Activated T-helper 17 cell treated with anti-CD3 and anti-CD28 coated beads, Interleukin-2, amount 50 U/mL, for 72 hours (primary cell): ENCODE measurements at places on chromosomes 11 and 22.

GRCh38 chr22:43377548-43377895 is 34.3 kb upstream of the MPPED1 start:
- ATAC-seq = no peak

DNA sequence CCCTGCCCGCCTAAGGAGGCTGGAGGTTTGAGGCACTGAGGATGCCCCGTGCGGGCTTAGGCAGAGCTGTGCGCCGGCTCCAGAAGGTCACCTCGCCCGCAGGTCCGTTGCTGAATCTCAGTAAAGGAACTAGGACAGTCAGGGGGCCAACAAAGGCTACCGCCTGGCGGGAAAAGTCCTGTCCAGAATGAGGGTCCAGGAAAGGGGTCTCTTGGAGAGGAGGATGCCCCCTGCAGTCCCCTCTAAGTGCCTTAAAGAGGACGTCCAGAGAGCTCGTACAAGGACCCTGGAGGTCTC is 548 bp downstream of the PVALB start:
- no peak for ATAC-seq

DNA sequence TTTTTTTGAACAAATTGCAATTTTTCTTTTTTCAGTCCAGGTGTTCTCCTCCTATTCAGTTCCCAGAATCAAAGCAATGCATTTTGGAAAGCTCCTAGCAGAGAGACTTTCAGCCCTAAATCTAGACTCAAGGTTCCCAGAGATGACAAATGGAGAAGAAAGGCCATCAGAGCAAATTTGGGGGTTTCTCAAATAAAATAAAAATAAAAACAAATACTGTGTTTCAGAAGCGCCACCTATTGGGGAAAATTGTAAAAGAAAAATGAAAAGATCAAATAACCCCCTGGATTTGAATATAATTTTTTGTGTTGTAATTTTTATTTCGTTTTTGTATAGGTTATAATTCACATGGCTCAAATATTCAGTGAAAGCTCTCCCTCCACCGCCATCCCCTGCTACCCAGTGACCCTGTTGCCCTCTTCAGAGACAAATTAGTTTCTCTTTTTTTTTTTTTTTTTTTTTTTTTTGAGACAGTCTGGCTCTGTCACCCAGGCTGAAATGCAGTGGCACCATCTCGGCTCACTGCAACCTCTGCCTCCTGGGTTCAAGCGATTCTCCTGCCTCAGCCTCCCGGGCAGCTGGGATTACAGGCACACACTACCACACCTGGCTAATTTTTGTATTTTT is 6.2 kb upstream of the UBE4A start:
- no peak for ATAC-seq

DNA sequence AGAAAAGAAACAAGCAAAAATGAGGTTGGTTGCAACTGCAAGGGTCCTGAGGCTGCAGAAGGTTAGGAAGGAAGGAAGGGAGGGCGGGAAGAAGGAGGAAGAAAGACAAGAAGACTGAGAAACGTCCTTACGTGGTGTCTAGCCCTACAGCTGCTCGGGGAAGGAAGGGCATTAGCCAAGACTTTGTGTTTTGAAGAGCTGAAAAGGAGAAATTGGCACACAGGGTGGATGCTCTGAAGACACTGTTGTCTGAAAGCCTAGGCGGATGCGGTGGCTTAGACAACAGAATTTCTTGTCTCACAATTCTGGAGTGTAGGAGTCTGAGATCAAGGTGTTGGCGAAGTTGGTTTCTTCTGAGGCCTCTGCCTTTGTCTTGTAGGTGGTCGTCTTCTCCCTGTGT is 60.7 kb downstream of the MCM5 start:
- no peak for ATAC-seq

- peak; percentile 89 for ATAC-seq
Measured at GRCh38 chr11:57288771-57289579, 35.8 kb downstream of the TNKS1BP1 start.

DNA sequence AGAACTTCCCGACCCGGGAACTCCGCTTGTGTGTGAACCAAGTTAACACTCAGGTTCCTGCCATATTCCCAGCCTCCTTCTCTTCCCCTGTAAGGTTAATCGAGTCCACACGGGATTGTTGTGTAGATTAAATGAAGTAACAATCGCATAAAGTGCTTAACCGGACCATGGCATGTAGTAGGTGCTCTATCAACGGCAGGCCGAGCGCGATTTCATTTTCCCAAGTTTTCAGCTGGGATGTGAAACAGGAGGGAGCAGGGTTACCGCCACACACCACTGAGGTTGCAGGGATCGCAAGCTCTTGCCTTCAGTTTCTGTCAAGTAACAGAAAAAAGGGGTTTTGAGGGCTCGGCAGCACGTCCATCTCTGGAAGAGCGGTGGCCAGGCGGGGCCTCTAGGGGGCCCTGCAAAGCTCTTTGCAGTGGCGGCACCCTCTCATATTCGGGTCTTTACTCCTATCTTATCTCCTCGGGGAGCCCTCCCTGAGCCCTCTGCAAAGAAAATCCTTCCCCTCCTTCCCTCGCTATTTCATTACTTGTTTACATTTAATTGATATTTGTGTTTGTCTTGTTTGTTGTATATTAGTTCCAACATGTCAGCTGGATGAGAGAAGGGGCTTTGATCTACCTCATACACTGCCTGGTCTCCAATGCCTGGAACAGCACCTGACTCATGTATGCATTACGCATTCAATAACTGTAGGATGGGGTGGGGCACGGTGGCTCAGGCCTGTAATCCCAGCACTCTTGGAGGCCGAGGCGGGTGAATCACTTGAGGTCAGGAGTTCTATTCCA is 816 bp upstream of the PLEKHA7 start:
- ATAC-seq = peak; percentile 48

DNA sequence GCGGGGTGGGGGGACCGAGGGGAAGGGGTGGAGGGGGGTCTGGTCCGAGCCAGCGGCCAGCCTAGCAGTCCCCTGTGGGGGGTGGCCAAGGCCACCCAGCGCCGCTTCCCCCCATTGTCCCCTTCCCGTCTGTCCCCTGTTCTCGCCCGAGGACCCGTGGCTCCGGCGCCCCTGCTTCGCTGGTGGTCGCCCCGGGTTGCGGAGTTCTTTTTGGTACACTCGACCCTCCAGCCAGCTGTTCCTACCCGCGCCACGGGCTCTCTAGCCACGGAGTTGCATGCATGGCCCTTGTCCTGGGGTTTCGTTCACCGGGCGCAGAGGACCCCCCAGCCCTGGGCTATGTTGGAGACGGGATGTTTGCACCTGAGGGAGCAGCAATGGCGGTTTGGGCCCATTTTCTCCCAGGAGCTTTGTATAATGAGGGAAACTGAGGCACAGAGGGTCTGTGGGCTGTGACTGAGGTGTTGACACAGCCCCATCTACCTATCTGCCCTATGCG is 489 bp downstream of the RNF214 start:
- no peak for ATAC-seq

DNA sequence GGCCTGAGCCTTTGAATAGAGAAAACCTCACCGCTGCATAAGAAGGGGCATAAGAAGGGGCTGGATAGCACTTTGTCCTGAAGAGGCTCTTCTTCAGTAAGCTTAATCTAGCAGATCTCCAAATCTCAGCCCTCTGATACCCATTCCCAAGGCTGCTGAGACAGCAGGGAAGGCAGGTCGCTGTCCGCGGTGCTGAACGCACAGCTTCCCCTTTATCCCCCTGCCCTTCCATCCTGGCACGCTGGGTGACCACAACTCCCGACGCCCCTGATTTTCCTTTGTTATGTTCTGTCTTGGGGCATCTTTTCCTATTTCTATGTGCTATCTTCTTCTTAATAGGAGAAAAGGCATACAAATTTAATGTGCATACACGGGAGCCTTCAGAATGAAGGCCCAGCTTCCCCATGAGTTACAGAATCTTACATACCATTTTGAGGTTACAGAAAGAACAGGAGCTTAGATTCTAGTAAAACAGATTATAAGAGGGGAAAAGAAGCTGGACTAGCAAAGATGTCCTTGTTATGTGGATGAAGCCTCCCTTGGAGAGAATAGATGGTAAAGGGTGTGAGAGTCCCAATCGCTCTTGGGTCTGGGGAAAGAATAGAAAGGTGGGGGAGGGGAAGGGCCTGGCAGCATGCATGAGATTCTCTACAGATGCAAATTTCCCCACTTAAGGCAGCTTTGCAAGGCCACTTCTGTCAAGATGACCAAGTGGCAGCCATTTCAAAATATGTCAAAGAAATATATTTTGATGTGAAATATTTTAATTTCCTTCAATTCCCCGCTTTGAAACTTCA is 5.7 kb upstream of the SULT4A1 start:
- ATAC-seq = no peak

DNA sequence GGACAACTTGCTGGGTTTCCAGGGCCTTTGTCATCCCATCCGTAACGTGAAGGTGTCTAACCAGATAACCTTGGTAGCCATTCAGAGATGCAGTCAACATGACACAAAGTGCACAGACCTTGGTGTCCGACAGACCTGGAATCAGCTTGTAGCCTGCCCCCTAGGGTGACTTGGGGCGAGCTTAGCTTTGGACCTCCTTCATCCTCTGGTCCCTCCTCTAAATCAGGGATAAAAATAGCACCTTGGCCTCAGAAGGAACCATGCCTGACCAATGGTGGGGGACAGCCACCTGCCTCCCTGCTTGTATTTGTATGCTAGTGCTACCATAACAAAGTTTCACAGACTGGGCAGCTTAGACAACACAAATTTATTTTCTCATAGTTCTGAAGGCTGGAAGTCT is 3.7 kb downstream of the SNRPD3 start:
- no peak for ATAC-seq

DNA sequence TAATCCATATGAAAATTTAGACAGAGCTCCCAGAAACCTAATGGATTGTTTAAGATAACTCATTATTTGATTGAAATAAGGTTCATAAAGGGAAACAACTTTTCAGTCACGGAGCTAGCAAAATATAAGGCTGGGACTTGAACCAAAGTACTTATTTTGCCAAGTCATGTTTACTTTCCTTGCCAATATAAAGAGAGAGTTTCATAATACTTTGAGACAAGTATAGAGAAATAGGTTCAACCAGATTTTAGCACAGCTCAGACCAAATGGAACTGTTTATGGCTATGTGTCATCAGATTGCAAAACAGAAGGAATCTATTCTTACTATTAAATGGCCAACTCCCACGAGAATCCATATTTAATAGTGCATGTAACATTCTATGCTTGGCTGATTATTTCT is 1517.5 kb upstream of the TENM4 start:
- no peak for ATAC-seq

GRCh38 chr11:71116693-71117040 is 135.7 kb downstream of the SHANK2 start:
- no peak for ATAC-seq

DNA sequence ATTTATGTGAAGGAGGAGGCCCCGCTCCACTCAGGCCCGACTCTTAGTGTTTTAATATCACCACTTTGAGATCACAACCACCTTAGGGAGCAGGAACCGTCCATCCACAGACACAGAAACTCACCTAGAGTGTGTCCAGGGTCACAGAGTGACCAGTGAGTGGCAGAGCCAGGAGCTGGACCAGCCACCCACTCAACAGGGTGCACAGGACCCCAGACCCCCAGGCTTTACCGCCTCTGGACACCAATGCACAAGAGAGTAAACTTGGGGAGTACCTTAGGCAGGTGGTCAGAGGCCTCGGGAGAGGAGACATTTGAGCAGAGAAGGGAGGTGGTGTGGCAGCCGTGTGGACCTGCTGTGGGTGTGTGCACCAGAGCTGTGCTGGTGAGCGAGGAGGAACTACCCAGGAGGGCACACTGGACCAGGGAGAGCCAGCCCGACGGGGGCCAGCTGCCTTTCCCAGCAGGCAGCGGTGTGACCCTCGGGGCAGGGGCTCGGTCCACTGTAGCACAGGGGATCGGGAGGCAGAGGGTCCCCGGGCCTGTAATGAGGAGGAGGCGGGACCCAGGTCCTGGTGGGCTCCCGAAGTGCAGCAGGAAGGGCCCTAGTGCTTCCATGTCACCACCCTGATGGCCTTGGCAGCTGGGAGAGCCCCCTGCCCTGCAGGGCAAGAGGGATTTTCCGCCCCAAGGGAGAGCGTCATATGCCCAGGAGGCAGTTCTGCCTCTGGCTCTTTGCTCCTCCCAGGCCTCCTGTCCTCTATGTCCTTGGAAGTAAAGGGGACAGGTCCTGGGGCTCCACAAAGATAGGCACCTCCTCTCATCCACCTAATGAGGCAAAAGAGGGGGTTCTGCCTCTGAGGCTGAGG is 7.5 kb upstream of the NLRP6 start:
- ATAC-seq = no peak

DNA sequence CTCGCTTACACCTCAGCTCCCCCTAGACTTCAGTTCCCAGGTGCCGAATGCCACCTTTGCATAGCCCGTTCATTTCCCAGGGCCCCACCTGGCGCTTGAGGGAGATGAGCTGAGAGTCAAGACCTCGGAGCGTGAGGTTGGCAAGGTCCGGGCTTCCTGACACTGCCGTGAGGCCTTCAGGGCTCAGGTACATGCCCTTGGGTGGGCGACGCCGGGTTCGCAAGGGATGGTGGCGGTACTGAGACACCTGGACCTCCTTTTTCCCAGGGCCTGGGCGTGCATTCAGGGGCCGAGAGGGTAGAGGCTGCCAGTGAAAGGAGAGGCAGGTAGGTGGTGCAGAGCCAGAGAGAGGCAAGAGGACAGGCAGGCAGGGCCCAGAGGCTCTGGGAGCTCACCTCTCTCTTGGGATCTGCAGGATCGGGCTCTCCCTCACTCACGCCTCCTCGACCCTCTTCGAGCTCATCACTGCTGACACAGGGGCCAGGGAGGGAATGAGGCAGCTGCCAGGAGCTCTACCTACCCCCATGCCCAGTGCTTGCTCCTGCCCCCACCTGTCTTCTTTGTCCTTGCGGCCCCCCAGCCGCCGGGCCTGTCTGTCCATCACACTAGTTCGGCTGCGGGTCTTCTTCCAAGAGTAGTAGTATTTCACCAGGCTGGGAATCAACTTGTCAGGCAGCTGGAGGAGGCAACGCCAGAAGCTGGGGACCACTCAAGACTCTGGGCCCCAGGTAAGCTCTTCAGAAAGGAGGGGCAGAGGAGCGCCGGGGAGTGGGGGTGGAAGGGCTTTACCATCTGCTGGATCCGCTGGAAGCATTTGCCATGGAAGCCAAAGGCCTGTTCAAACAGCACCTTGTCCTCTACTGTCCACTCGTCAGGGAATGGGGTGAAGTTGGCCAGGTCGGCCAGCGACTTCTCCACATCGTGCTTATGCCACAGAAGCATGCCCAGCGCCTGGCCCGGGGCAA is 2.8 kb downstream of the RCOR2 start:
- ATAC-seq = no peak

- no peak for ATAC-seq
Measured at GRCh38 chr11:86440305-86440716, 65.6 kb downstream of the CCDC81 start.

DNA sequence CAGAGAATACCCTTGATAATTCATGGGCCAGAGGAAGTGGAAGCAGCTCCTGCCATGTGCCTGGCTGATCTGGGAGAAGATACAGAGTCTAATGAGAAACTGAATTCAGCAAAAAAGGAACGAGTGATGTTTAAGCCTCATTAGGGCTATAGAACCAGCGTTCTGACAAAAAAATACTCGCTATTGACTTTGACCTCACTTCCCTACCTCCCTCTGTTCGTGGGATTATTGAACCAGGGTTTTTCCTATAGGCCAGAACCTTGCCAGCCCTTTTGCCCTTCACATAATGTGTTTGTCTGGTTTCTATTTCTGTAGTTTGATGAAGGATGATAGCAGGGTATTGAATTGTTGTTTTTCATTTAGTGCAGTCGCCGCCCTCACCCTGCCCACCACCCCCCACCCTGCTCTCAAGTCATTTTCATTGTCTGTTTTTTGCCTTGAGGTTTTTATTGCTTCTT is 7.6 kb upstream of the RBFOX2 start:
- ATAC-seq = no peak

GRCh38 chr11:110000031-110000502 is 93.1 kb upstream of the ZC3H12C start:
- peak; percentile 65 for ATAC-seq
